ENCODE measurements at places on chromosomes 5 and 9. TPM values are rescaled to one million over a fixed set of nuclear protein-coding genes. Genes with fewer than 3 reads are reported as not detected.

The PCDHB14 gene
- 1.9 TPM for total RNA-seq

The PALM2AKAP2 gene
- total RNA-seq = 7.6 TPM

The FGF10 gene
- total RNA-seq = 1.1 TPM

The CMYA5 gene
- 5.8 TPM for total RNA-seq

The PCDHB6 gene
- 1.0 TPM for total RNA-seq

The IFNA13 gene
- not detected for total RNA-seq

The GCNT4 gene
- total RNA-seq = 3.0 TPM

GRCh38 chr9:127975376-127976315 lies 5.1 kb downstream of the EEIG1 start:
- no peaks in the 10 kb centered on the region for H3K27me3 ChIP-seq
- DNase-seq = no peak
- no peaks in the 10 kb centered on the region for H3K36me3 ChIP-seq
- H3K4me1 ChIP-seq = peaks cover 96% of the 10 kb centered on the region
- peak overlapping the region; percentile 75 for H3K27ac ChIP-seq

DNA sequence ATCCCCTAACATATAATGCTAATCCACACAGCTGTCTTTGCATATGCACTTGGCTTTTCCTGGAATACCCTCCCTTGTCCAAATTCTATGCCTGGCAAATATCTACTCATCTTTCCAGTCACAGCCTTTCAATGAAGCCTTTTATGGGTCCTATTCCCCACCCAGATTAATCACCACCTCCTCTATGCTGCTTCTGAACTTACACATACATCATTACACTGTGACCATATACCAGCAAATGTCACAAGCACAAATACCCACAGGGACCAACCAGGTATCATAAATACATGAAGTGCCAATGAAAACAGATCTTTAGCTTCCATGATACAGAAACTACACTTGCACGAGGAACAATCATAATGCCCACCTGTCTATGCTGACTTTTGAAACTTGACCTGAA lies 22.3 kb downstream of the LPAR1 start:
- no peaks in the 10 kb centered on the region for H3K4me1 ChIP-seq
- no peak for DNase-seq

- H3K4me1 ChIP-seq = no peaks in the 10 kb centered on the region
- H3K27me3 ChIP-seq = no peaks in the 10 kb centered on the region
- DNase-seq = no peak
- no peak overlapping the region for H3K4me3 ChIP-seq
Observed at GRCh38 chr5:42718591-42718990, 38.0 kb upstream of the CCDC152 start.

GRCh38 chr5:1322036-1322900 lies 22.6 kb downstream of the CLPTM1L start:
- peak; percentile 62 for DNase-seq
- H3K36me3 ChIP-seq = peaks cover 94% of the 10 kb centered on the region
- H3K4me1 ChIP-seq = no peaks in the 10 kb centered on the region
- H3K27ac ChIP-seq = no peak overlapping the region

- H3K4me3 ChIP-seq = no peak overlapping the region
- H3K36me3 ChIP-seq = no peaks in the 10 kb centered on the region
- peaks cover 3% of the 10 kb centered on the region for H3K4me1 ChIP-seq
- no peak for DNase-seq
Observed at GRCh38 chr5:151700820-151701219, 14.1 kb upstream of the SPARC start.

DNA sequence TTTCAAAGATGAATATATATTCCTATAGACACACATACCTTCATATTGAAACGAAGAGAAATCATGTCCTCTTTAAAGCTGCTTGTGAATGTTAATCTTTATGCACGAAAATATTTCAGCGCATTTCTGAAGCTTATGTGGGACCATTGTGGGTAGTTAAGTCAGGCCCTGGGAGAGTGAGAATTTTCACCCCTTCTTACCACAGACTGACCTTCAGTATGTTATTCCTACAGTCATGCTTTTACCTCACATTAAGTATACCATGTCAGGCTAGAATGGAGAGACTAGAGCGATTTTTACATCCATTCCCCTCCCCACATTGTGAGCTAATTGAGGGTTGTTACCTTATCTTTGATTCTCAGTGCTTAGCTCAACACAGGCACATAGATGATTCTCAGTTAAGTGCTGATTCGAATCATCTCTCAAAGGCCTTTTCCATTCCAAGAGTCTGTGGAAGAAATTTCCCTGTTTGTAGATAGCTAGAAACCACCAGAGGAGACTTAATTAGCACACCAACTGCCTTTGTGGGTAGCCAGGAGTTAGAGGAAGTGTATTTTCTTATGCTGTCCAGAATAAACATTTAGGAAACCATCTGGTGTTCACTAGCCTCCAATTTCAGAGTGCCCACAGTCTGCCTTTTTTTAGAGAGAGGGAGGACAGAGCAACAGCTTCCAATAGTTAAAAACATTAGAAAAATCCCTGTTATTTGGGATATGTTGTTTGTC lies 110.5 kb downstream of the MEGF10 start:
- H3K4me3 ChIP-seq = no peak overlapping the region
- H3K36me3 ChIP-seq = no peaks in the 10 kb centered on the region
- no peaks in the 10 kb centered on the region for H3K27me3 ChIP-seq
- H3K4me1 ChIP-seq = no peaks in the 10 kb centered on the region

- peak; percentile 41 for DNase-seq
- no peaks in the 10 kb centered on the region for H3K36me3 ChIP-seq
- H3K4me1 ChIP-seq = peaks cover 10% of the 10 kb centered on the region
Observed at GRCh38 chr5:143177263-143177983, 226.1 kb downstream of the NR3C1 start.

DNA sequence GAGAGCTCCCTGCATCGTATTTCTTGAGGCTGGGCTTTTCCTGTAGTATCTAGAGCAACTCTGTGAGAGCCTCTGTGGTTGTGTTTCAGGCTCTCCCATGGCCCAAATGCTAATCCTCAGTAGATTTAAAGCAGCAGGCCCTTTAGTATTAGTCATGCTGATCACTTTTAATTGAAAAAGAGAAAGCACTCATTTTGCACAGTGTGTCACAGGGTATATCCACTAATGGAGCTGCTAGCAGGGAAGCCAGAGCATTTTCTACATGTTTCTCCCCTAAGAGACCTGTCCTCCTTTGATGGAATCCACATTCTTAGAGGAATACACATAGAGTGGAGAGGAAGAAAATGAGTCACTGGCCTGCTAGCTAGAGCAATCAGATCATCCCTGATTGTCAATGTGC lies 348.5 kb downstream of the TMEM232 start:
- no peak overlapping the region for H3K4me3 ChIP-seq
- H3K36me3 ChIP-seq = no peaks in the 10 kb centered on the region
- DNase-seq = no peak
- H3K27ac ChIP-seq = no peak overlapping the region
- no peaks in the 10 kb centered on the region for H3K4me1 ChIP-seq

- no peaks in the 10 kb centered on the region for H3K36me3 ChIP-seq
- H3K4me3 ChIP-seq = no peak overlapping the region
- no peaks in the 10 kb centered on the region for H3K4me1 ChIP-seq
- no peak overlapping the region for H3K27ac ChIP-seq
- DNase-seq = no peak
Observed at GRCh38 chr5:36637101-36637500, 30.7 kb downstream of the SLC1A3 start.
